ENCODE measurements at places on chromosomes 4 and X. TPM values are rescaled to one million over a fixed set of nuclear protein-coding genes. Genes with fewer than 3 reads are reported as not detected.

The POU4F2 gene
- total RNA-seq: not detected

The FAM47E gene
- not detected for total RNA-seq

The RENBP gene
- total RNA-seq: 24.8 TPM

The FMR1 gene
- total RNA-seq: 58.8 TPM

The CTAG1B gene
- total RNA-seq: not detected

The NIPAL1 gene
- 0.85 TPM for total RNA-seq

The FUNDC1 gene
- 8.5 TPM for total RNA-seq

The TMSB15C gene
- total RNA-seq: 4.6 TPM

The CYLC1 gene
- not detected for total RNA-seq

The MAB21L2 gene
- total RNA-seq: not detected

The TMPRSS11D gene
- not detected for total RNA-seq
